ENCODE measurements at places on chromosomes 16 and 17.

DNA sequence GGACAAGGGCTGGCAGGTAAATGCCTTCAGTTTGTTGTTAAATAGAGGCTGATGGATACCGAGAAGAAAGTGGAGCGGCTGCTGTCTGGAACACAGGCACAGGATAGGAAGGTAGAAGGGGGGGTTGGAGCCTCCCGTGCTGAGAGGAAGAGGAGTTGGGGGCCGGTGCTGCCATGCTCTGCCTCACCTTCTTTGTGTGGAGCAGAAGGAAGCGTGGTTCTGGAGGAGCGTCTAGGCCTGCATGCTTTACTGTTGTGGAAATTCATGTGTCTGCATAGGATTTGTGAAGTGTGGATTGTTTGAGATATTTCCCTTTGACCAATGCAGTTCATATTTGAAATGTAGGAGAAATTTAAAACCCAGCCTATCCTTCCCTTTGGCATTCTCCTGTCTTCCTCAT lies 52.3 kb downstream of the FOXK2 start:
- no peak for DNase-seq

DNA sequence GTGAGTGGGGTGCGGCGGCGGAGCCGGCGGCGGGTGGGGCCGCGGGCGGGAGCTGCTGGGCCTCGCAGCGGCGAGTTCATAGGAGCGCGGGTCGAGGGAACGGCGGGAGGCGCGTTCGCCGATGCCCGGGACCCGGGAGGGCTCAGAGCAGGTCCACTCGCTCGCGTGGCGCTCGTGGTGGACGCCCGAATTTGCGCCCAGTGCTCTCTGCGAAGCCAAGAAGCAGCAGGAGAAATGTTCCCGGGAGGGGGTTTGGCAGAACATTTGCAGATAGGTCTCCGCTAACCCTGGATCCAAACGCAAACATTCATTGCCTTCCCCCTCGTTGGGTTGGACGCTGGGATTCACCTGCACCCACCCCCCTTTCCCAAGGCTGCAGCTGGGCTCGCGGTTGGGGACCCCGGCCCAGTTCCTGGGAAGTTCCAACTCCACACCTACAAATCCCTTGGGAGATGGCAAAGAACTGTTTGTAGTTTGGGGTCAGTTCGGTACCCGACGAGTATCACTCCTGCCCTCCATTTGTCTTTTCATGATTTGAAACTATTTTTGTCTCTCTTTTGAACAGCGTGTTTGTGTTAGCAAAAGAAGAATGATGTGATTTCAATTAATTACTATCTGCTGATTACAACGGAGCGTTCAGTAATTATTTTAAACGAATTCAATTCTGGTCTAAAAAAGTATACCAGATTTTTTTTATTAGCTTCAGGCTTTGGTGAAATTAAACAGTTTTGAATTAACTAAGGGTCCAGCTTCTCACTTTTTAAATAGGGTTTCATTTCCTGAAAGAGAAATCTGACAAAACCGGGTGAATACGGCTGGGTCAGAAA lies 2.3 kb downstream of the NTN1 start:
- DNase-seq: no peak

DNA sequence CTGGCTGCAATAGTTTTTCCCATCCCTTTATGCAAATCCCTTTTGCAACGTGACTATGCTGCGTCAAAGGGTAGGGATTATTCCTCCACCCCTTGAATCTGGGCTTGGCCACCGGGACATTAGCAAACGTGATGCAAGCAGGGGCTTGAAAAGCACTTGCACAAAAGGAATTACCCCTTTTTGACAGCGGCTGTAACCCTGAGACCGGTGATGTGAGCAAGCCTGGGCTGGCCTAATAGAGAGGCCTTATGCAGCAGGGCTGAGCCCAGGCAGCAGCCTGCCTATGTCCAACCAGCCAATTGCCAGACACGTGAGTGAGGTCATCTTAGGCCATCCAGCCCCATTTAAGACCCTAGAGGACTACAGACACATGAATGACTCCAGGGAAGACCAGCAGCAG lies 30.4 kb upstream of the PAFAH1B1 start:
- DNase-seq: no peak

DNA sequence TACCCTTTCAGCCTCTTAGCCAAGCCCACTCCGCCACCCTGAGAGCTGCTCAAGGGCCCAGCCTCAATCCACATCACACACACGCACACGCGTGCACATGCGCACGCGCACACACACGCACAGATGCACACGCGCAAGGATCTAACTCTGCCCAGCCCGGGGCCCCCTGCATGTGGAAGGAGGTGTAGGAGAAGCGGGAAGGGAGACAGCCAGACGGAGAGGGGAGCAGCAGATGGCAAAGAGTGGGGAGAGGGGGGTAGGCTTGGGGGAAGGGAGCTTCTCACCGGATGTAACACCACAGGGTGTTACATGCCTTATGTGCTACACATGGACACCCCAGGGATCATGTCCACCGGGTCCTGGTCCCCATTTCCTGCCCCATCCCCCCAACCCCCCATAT lies 15.3 kb downstream of the DLG4 start:
- DNase-seq: peak; percentile 29

DNA sequence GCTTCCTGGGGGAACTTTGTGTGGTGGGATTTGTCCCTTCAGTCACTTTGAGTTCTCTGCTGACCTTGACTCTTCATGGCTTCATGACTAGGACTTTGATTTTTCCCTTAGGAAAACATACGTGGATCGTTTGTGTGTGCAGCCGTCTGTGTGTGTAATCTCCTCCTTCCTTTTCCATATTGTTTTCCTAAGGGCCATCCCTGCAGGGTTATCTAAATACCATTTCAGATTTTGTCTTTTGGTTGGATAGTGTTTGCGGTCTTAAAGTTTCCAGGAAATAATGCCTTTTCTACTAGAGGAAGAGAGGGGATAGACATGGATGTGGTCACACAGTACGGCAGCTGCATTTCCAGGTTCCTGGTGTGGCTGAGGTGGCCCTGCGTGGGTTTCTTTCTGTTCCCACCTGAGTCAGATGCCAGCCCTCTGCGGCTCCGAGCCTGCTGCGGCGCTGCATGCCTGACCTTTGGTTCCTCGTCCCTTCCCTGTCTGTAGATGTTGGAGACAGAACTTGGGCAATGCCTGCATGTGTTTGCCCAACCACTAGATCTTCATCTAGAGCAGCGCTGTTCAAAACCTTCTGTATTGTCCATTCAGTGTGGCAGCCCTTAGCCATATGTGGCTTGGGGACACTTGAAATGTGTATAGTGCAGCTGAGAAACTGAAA lies 72.0 kb upstream of the LGALS9 start:
- DNase-seq: no peak
